ENCODE measurements at places on chromosomes 5 and 9.
A peak's percentile ranks its signal among the peaks of the same experiment; 100 is the strongest.

- DNase-seq, result no peak
These were observed 35.5 kb downstream of the GCNT4 start for GRCh38 chr5:75016896-75017295.

GRCh38 chr5:79235634-79236361 lies at the start of gene JMY:
Gene JMY, plus strand, starts transcription at chr5:79236131. Its CDS starts 520 bp downstream, at chr5:79236651.
- peak; percentile 82 for DNase-seq

DNA sequence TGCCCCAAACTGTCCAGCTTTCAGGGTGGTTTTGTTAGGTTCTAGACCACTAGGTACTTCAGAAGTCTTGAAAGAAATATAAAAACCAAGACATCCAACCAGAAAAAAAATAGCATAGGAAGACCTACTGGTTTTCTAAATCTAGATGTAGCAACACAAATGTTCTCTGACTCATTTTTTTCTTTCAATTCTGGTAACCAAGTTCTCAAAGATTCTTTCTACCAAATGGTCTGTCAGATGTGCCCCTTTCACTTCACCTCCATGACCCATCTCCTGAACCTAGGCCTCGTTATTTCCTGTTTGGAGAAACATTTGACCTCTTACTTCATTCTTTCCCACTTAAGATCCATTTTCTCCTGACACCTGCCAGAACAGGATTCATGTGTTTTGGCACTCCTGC lies 355.3 kb downstream of the KIAA0825 start:
- no peak for DNase-seq

DNA sequence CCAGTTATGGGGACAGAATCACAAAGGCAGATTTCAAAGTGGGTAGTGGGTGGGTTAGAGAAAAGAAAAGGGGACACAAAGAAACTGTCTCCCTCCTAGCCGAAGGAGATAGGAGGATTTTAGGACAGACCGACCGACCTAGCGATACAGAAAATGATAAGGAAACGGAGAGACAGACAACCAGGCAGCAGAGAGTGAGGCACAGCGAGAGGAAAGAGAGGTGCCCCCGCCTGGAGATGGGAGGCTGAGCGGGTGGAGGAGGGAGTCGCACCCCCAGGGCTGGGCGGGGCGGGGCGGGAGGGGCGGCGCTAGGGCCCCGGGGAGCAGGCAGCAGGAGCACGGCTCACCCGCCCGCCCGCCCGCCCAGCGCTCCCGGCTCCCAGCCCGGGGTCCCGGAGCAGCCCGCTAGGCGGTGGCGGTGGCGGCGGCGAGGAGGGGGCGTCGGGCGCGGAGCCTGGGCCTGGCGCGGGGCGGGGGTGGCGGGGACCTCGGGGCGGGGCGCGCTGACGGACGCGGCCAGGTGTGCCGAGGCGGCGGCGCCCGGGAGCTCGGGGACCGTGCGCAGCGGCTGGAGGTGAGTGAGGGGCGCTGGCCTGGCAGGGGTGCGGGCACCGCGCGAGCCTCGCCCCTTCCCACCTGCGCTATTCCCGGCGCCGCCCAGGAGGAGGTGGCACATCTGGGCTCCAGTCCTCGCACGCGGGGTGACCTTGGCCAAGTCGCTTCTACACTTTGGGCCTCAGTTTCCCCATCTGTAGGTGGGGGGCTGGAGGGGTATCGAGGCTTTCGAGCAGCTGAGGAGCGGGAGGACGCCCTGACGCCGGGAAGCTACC lies 15.9 kb upstream of the SYNPO start:
- no peak for DNase-seq

- no peak for DNase-seq
These were observed 15.5 kb upstream of the SLC25A51 start for GRCh38 chr9:37919246-37919955.

DNA sequence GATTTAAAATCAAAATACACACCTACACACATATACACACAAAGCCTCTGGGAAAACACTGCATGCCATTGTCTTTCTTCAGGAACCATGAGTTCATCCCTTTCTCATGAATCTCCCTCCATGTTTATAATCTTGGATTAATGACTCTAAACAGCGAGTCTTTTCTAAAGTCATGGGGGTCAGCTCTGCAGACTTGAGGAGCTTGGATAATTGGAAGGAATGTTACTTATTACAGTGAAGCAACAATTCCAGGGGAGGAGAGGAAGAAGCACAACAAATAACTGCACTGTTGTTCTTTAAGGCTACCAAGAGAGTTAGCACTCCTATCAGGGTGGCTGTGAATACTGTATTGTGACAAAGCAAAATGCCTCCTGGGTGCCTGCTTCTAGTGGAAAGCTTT lies 444.7 kb downstream of the ANXA1 start:
- DNase-seq, result no peak

DNA sequence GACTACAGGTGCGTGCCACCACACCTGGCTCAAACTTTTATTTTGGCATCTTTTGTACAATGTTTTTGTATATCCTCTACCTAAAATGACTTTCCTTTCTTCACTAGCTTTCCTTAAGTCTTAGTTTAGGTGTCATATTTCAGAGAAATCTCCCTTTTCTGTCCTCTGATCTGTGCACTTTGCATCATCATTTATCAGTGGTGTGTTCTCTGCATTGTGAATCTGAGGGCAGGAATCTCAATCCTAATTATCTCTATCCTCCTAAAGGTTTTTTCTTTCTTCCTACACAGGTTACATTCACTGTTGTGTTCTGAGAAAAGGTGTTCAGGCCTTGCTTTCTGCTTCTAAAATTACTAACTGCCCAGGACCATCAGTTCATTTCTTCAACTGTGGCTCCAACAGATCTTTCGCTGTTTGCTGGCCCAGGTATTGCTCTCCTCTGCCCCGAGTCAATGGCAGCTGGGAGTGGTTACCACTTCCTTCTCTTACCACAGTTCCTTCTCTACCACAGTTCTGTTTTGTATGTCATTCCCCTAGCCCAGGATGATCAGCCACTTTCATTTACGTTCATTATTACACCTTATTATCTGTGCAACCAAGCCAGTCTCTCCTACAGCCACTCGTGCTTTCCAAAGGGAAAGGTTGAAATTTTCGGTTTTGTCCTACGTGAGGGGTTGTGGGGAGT lies 14.0 kb downstream of the TGFBR1 start:
- no peak for DNase-seq

DNA sequence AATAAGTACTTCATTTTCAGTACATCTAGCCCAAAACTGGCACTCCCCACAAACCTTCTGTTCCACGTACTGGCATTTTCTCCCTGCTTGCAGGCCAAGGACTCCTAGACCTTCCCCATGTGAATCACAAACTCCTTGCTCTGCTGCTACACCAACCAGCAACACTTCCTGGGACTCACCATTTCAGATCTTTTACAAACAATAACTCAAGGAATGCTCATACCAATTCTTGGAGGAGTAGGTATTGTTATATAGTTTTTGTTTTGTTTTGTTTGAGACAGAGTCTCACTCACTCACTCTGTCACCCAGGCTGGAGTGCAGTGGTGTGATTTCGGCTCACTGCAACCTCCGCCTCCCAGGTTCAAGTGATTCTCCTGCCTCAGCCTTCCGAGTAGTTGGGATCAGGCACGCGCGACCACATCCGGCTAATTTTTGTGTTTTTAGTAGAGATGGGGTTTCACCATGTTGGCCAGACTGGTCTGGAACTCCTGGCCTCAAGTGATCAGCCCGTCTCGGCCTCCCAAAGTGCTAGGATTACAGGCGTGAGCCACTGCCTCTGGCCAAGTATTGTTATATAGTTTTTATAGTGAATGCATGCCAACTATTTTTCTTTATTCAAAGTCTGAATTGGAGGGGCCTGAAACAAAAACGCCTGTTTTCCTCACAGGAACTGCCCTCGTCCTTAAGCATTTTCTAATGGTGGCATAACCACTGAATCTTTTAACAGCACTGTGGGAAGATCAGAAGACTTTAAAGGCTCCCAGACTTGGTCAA lies 210.8 kb downstream of the TSSK1B start:
- no peak for DNase-seq

DNA sequence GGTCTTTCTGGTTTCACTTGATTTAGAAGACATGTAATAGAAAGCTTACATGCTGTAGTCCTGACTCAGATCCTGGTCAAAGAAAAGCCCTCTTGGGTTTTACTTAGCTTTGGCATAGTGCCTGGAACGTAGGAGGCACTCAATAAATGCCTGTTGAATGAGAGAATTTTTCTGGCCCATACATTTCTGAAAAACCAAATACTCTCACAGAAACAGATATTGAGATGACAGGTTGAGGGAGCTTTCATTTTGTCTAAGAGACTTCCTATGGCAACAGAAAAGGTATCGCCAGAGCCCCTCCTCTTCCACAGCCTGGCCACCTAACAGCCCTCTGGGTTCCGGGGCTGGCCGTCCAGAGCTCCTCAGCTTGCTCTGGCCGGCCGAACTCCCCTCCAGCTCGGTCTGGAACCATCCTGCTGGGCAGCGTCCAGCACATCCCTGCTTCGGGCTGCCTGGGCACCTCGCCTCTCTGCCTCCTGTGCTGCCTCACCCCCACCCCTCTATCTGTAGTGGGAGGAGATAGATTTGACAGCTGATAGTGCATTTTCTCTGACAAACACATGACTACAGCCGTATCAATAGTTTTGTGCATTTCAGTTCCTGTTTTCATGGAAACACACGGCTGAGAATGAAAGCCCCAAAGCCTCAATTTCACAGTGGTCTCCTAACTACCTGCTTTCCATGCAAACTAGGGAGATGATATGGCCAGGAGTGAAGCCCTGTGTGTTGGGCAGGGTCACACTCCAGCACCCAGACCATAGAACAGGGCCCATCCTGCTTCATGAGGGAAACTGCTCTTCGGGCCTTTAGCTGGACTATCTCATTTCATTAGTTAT lies 1.1 kb downstream of the IL4 start:
- peak; percentile 37 for DNase-seq

DNA sequence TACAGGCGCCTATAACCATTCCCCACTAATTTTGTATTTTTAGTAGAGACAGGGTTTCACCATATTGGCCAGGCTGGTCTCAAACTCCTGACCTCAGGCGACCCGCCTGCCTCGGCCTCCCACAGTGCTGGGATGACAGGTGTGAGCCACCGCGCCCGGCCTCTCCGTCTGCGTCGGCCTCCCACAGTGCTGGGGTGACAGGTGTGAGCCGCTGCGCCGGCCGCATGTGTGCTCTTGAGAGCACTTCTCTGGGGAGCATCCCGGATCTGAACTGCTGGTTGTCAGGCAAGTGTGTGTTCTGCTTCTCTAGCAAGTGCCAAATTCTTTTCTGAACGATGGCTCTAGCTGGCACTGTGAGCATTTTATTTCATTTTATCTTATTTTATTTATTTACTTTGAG lies 3.7 kb upstream of the ENTPD2 start:
- no peak for DNase-seq

DNA sequence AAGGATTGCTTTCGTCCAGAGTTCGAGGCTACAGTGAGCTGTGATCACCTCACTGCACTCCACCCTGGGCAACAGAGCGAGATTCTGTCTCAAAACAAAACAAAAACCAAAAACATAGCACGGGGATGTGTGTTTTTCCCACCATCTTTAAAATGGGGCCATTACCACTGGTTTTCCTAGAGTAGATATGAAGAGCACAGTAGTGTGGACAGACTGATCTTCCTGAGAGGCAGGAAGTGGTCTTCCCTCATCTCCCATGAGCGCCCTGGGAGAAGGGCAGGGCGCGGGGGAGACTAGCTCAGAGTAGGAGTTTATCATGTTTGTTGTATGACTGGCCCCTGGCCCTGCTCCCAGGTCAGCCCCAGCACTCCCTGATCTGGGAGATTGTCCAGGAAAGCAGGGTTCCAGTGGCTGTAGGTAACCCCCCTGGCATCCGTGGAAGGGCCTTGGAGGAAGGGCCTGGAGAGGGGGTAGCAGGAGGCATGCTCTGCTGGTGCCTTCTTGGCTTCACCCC lies 2.3 kb downstream of the SUSD3 start:
- no peak for DNase-seq

GRCh38 chr5:30891660-30892059 lies 301.8 kb upstream of the CDH6 start:
- no peak for DNase-seq

GRCh38 chr5:180860887-180861822 lies at the start of gene ZFP62:
Gene ZFP62, minus strand, starts transcription at chr5:180861276. Its CDS starts 57 bp downstream, at chr5:180861219.
- DNase-seq, result peak; percentile 87

DNA sequence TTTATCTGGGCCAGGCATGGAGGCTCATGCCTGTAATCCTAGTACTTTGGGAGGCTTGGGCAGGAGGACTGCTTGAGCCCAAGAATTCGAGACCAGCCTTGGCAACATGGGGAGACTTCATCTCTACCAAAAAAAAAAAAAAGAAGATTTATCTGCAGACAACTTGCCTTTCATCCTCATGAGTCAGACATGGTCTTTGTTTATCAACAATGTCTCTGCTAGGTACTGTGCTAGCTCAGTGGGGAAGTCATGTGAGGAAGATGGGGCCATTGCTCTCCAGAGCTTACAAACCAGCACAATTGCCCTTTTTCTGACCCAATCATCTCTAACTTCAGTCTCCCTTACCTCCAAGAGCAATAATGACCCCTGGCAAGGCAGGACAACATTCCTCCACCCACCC lies 1.6 kb downstream of the URM1 start:
- no peak for DNase-seq

GRCh38 chr9:109632817-109633216 lies 134.7 kb upstream of the PTPN3 start:
- DNase-seq, result no peak

- no peak for DNase-seq
These were observed 9.2 kb upstream of the GRHPR start for GRCh38 chr9:37413311-37413710.

DNA sequence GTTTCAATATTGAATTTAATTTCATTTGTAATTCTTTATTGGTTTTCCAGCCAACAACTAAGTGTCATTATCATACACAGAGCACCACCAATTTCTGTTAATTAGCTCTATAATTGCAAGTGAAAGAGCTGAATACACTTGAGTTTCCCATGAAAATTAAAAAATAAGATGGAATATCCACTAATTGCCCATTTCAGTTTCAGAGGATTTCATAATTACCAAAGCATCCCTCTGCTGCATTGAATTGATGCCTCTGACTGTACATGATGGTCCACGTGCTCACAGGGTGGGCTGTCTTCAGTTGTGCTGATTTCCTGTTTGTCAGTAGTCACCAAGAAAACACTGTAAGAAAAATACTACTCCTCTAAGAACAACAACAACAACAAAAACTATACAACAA lies 163.8 kb downstream of the CHSY3 start:
- DNase-seq, result no peak

- no peak for DNase-seq
These were observed 129.0 kb downstream of the TAF11L14 start for GRCh38 chr5:17763301-17763700.

Measured in SW 1271 (cell line).